Left hindlimb (tissue), 1 donor: ENCODE measurements at places on chromosomes 5 and 9.

GRCh38 chr5:1523480-1523792 is 324 bp downstream of the LPCAT1 start:
- no peak for DNase-seq

DNA sequence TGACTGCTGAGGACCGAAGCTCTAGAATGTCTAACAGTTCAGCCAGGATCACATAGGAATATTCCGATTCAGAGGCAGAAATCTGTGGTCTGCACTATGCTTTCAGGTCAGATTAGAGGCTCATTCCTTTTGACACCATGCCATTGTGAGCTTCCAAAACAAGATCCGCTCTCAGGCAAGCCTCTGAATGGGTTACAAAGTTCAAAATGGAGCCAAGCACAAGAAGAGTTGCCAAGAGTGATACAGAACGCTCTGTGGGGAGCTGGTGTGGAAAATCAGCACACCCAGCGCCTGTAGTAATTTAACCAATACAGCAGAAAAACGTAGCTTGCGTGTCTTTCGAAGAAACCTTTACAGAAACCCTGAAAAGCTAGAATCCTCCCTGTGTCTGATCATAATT is 33.3 kb upstream of the FAT2 start:
- DNase-seq, result no peak

- no peak for DNase-seq
Measured at GRCh38 chr5:161287436-161287835, 259.1 kb downstream of the GABRB2 start.

DNA sequence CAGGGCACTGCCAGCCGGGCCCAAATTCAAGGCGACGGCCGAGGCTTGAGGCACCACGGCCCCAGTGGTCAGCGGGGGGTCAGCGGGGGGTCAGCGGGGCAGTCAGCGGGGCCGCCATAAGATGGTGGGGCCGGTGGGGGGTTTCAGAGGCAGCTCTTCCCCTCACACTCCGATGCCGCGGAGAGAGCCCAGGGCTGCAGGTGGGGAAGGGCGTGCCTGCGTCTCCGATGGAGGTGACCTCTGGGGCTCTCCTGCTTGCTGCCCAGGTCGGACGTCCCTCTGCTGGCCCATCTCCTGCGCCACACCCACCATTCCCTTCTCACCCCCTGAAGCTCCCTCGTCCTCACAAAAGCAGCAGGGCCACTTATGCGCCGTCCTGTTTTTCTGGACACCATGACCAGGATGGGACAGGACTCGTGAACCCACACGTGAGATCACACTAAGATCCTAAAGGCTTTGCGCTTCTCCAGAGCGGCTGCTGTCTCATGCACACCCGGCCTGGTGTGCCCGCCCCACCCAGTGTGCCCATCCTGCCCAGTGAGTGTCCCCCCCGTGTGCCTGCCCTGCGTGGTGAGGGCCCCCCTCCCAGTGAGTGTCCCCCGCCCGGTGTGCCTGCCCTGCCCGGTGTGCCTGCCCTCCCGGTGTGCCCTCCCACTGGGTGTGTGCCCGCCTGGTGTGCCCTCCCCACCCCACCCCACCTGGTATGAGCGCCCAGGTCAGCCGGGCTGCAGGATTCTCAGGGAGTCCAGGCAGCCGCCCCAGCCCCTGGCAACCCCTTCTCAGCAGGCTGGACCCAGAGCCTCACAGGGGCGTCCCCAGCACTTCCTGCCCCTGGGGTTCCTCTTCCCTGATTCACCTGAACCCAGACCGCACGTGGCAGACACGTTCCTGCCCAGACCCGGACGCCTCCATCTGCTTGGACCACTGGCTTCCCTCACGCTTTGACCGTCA is 48.7 kb upstream of the NKD2 start:
- DNase-seq, result no peak

DNA sequence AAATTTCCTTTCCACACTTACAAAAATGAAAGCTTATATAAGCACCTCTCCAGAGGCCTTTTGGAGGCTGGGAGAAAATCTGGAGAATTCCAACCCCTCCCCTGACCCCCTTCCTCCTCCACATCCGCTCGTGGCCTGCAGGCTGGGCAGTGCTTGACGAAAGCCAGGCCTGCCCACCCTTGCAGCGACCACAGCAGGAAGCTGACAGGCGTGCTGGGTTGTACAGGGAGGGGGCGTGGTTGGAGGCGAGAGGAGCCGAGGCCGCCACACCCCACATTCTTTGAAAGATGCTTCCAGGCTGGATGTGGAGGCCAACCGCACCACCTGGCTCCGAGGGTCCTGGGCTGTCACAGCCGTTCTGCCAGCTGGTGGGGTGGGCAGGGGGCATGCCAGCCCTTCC is 47.8 kb upstream of the IER5L start:
- DNase-seq, result peak; percentile 86

DNA sequence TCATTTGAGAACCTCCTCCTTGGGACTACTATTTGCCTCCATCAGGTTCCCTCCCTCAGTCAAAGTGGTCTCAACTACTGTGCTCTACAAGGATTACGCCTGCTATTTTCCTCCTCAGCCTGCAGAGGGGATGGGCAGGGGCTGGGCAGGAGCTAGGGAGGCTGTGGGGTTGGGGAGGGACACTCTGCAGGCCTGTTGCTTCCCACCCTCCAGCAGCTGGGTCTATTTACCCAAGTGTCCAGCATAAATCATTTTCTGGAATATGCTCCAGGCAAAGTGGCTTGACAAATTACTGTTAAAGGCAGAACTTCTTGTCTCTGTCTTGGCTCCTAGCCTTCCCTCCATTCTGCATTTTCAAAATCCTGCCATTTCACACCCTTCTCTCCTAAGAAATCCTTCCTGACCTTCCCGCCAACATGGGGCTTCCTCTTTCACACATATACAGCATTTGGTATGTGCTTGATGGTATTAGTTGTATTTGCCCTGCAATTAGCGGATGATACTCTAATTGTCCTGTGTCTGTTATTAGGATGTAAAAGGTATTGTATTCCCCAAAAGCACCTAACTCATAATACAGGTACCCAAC is 106.7 kb downstream of the EFNA5 start:
- DNase-seq, result no peak

- DNase-seq, result no peak
Measured at GRCh38 chr9:83422527-83422926, 115.7 kb downstream of the FRMD3 start.

GRCh38 chr5:126395198-126395597 is 28.0 kb upstream of the GRAMD2B start:
- DNase-seq, result no peak

GRCh38 chr5:82813861-82814260 is 263.3 kb downstream of the TMEM167A start:
- DNase-seq, result no peak

- DNase-seq, result no peak
Measured at GRCh38 chr5:16005225-16005624, 174.4 kb downstream of the MARCHF11 start.

DNA sequence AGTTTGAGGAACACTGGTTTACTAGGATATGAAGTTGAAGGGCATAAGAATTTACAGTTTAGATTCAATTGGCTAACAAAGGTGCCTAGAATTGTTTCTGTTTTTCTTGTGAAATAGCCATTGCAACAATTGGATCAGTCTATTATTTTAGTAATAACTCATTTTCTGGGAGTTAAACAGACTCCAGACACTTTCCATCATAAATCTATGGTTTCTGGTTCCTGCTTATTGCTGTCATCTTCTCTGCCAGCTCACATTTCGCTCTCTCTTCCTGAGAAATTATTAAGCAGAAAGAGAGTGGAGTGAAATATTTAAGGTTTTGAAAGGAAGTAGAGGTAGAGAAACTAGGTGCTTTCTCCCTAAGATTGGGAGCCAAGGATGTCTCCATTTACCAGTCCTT is 165.1 kb upstream of the PRR16 start:
- DNase-seq, result no peak

- DNase-seq, result no peak
Measured at GRCh38 chr5:65076251-65076869, 307.6 kb downstream of the CWC27 start.

GRCh38 chr9:22913518-22913917 is 466.9 kb downstream of the DMRTA1 start:
- DNase-seq, result no peak

GRCh38 chr5:127958421-127959011 is 125.0 kb upstream of the SLC12A2 start:
- DNase-seq, result no peak

GRCh38 chr5:149317281-149318048 is 27.8 kb upstream of the GRPEL2 start:
- DNase-seq, result no peak

- DNase-seq, result no peak
Measured at GRCh38 chr5:52856564-52856963, 68.8 kb downstream of the ITGA1 start.

GRCh38 chr5:131156385-131156784 is 8.7 kb downstream of the HINT1 start:
- DNase-seq, result no peak

DNA sequence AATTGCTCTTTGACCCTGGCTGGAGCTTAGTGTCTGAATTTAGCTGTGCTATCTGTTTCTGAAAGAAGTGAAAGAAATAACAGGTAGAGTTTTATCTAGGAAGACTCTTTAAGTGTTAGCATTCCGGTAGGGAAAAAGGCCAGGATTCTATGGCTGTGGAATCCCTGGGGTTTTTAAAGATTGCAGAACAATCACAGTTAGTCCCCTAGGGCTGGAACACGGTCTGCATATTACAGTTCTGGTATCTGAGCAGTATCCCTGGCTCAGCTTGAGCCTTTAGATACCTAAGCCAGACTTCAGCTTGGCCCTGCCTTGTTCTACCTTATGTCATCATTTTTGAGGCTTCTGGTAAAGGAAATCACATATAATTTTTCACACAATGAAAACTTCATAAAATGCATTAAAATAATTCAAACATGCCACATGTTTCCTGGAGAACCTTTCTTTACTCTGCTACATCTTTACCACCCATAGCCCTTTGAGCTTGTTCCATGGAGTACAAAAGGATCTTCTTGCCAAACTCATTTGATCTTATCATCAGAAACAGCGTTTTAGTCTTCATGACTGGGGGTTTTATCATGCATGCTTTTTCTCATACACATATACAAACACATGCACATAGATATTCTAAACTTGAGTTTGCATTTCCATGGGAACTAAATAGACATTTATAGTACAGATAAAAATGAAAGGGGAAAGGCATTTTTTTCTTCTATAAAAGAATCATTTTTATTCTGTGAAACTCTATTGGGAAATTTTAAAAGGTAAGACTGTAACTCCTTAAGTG is 410.8 kb downstream of the CETN3 start:
- DNase-seq, result no peak

DNA sequence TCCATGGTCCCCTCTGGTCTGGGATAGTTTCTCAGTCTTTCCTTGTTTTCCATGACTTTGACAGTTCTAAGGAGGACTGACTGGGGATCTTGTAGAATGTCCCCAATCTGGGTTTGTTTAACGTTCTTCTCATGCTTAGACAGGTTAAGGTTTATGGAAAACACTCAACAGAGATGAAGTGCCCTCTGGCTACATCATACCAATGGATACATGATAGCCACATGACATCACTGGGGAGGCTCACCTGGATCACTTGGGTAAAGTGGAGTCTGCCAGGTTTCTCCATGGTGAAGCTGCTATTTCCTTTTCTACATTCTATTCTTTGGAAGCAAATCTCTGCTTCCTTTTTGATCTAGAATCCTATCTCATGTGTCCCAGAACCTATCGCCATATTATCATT is 23.8 kb upstream of the ALDH1B1 start:
- no peak for DNase-seq

GRCh38 chr9:137428841-137429545 is 5.8 kb downstream of the NOXA1 start:
- DNase-seq, result peak; percentile 29

- no peak for DNase-seq
Measured at GRCh38 chr5:89055695-89056085, 172.7 kb upstream of the MEF2C start.

GRCh38 chr5:68225188-68225910 is 9.8 kb downstream of the PIK3R1 start:
- DNase-seq, result no peak

DNA sequence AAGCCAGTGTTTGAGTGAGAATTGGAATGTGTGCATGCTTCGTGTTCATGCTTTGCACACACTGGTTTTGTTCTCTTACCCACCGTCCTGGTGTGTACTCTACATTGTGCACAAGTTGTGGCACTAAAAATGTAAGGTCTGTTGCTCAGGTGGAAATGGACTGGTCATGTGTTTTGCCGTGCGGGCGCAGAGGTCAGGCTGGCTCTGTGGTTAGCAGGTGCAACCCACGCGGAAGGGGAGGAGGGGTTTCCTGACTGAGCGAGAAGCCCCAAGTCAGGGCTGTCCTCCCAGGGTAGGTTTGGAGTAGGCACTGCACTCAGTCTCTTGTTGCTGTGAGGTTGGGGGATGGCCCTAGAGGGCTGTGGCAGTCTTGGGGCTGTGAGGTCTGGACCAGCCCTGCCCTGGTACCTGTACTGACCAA is 86.6 kb downstream of the EHMT1 start:
- no peak for DNase-seq

GRCh38 chr5:99020698-99021048 is 91.9 kb upstream of the CHD1 start:
- DNase-seq, result no peak

DNA sequence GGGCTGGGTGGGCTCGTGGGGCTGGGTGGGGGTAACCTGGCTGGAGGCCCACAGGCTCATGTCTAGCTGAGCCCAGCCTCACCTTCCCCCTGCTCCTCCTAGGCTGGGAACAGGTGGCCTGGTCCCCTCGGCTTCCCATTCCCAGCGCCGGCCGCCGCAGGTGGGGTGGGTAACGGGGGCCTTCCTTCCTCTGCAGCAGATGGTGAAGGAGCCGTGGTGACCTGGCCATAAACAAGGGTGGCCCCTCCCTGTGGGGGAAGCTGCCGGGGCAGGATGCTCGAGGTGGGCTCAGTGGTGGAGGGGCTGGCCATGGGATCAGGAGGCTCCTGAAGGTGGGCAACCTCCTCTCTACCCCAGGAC is 41.0 kb upstream of the EGFL7 start:
- DNase-seq, result no peak

DNA sequence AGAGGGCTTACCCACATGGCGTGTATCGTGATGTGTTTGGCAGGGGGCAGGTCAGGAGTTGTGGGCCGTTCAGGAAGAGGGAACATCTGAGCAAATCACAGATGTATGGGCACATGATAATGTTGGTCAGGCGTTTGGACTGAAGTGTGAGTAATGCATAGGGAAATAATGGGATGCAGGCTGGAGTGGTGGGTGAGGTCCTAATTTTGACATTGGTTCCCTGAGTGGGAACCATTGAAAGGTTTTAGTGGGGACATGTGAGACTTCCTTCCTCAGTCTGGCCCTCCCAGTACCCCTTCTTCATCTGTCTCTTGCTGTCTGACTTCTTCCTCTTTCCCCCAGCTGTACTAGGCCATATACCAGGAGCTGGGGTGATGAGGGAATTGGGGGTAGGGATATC is 7.6 kb downstream of the OTULIN start:
- no peak for DNase-seq

- DNase-seq, result no peak
Measured at GRCh38 chr5:176173647-176174046, 64.6 kb upstream of the SIMC1 start.

GRCh38 chr9:91644433-91644832 is 220.8 kb upstream of the NFIL3 start:
- no peak for DNase-seq

- no peak for DNase-seq
Measured at GRCh38 chr5:147474140-147474539, 35.7 kb downstream of the DPYSL3 start.
